NT2/D1 (cell line): ENCODE measurements at places on chromosomes 12 and 14.

DNA sequence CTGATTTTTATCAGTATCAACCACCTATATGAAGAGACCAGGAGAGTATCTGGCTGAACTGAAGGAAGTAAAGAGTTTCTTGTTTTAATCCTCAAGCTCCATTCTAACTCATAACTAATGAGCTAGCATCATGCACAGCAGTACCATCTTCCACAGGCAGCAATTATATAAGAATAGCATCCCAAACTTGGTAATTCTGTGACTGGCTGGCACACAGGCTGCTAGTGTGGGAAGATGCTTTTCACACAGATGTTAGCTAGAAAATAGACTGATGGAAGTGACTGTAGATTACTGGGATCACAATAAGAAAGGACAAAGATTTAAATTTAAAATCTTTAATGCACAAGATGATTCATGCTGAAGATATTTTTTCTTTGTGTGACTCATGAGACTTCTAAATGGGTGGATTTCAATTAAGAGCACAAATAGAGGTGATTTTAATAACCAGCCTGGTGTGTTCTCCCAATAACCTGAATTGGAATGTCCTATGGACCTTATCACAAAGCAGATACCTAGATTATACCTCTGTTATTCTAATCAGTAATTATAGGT is 417.7 kb upstream of the ATXN7L3B start:
- no peak for DNase-seq

GRCh38 chr12:71935594-71935993 is 3.1 kb upstream of the TPH2 start:
- no peak for DNase-seq

GRCh38 chr14:73762375-73762822 is 48.2 kb upstream of the PNMA1 start:
- no peak for DNase-seq

GRCh38 chr14:58297412-58297761 is 968 bp upstream of the ARID4A start:
- DNase-seq: peak; percentile 3

DNA sequence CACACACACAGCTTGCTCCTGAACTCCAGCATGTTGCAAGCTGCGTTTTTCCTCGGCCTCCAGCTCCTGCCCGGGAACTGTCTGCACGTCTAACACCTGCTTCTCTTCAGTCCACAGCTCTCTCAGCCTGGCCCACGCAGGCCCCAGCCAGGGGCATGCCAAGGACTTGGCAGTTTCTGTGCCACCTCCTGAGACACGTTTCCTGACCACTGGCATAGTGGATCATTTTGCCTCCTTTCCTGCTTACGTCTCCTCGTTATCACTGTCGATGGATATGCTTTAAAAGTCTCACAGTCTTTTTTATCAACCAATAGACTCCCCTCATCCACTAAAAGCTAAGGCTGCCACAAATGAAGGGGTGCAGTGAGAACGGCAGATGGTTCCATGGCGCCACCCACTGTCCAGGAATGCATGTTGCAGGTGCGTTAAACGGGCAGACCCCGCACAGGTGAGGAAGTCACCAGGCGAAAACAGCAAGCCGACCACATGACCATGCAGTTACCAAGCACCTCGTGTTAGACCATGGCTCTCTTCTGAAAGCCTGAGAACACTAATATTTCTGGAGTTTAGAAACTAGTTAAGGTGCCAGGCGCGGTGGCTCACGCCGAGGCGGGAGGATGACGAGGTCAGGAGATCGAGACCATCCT is 14.7 kb upstream of the TEAD4 start:
- DNase-seq: peak; percentile 86
